GM13976 (cell line): ENCODE measurements at places on chromosomes 1 and 21.

- DNase-seq: peak; percentile 53
These were observed 5.8 kb downstream of the TTC13 start for GRCh38 chr1:230972855-230973271.

GRCh38 chr1:88074661-88075060 is 609.4 kb upstream of the PKN2 start:
- DNase-seq: no peak

- no peak for DNase-seq
These were observed 5.1 kb downstream of the CA14 start for GRCh38 chr1:150262388-150263320.

GRCh38 chr1:16145662-16146278 is 10.1 kb downstream of the EPHA2 start:
- DNase-seq: no peak

DNA sequence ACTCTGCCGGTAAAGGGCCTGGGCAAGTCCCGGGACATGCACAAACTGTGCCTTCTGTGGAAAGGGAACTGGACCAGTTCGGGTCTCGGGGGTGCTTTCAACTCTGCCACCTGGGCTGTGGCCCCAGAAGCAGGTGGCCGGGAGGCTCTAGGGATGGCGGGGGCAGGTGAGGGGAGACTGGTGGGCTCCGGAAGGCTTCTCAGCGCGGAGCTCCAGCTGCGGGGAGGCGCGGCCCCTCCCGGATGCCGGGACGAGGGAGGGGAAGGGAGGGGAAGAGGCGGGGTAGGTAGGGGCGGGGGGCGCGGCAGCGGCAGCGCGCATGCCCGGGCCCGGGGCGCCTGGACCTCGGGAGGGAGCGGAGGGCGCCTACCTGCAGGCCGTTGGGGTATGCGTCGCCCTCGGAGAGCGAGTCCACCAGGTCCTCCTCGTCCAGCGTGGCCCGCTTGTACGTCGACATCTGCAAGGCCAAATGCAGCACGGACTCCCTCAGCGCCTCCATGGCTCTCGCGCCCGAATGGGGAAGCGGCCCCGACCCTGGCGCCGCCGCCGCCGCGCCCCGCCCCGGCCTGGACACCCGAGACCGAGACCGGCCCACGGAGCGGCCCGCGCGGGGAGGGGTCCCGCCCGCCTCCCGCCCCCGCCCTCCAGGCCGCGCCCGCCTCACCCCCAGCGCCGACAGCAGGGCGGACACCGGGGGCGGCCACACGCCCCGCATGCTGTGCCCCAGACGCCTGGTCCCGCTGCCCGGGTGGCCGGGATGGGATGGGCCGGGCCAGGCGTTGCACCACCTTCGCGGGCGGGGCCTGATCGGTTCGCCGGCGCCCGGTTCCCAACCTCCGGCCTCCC is at the start of gene ECE1:
TSS of gene ECE1 (minus strand) at position 764 of the 846 bp plus-strand sequence. CDS start at position 715, 49 bp downstream.
- DNase-seq: peak; percentile 62

GRCh38 chr1:31523012-31523411 is 53.3 kb upstream of the TINAGL1 start:
- DNase-seq: no peak

DNA sequence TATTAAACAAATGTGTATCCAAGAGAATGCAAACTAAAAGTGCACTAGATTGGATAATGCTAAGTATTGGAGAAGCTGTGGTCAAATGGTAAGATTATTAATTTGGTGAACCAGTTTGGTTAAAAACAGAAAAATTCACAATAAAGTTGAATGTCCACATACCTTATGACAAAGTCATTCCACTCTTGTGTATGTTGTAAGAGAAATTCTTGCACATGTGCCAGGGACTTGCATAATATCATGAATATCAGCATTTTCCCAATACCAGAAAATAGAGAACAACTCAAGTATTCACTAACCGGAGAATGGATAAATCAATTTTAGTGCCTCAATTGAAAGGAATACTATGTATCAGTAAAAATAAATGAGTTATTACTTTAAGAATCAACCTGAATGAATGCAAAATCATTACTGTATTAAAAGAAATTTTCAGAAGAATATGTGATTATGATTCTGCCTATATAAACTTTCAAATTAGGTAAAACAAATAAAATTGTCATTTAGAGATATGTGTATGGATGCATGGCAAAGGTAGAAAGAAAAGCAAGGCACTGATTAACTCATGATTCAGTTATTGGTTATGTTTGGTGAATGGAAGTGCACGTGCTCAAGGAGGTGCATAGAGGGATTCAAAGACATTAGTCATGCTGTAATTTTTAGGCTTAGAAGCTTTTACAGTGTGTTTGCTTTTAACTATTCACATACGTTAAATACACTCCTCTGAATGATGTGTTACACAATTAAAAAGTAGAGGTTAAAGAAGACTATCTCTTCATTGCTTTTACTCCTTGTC is 217.4 kb upstream of the KCNK2 start:
- DNase-seq: no peak

DNA sequence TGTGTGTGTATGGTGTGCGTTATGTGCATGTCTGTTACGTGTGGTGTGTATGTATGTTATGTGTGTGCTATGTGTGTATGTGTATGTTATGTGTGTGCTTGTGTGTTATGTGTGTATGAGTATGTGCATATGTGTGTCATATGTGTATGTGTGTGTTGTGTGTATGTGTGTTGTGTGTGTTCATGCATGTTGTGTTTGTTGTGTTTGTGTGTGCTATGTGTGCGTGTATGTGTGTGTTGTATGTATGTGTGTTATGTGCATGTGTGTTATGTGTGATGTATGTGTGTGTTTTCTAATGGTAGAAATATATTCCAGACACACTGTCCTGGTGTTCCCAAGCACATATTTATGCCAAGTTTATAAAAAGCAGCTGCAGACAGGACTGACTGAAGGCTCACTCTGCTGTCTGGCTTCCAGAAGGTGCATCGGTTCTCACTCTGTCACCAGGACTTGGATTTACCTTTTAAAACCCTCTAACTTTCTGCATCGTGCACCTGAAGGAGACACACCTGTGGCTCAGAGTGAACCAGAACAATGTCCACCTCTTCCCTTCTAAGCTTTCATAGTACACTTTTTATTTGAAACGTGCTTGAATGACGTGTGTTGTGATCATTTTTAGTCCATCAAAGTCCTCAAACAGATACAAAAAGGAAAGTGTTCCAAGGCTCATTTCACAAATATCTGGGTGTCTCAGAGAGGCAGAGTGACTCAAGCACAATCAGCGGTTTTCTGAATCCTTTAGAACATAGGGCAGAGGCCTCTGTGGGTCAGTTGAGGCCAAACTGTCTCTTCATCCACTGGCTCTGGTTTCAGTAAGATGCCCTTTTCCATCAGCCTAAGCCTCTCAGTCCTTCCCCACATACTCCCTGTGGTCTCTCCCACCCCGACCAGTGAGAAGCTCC is 49.9 kb downstream of the TOMM20 start:
- DNase-seq: peak; percentile 43

GRCh38 chr1:55288245-55288644 is 73.1 kb upstream of the USP24 start:
- DNase-seq: peak; percentile 73

DNA sequence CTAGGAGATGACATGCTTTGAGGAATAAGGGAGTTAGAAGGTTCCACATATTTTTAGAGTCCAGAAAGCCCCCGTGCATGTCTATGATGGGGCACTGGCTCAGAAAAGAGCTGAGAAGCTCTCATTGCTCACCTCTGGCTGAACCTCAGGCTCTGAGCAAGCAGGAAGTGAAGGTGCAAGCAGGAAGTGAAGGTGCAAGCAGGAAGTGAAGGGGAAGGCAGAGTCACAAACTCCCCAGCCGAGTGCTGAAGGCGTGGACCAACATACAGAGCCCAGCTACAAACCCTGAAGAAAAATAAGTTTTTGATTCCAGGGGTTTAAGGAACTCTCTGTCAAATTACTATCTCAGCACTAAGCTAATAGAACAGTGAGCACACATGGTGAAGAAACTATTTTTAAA is 7.0 kb downstream of the KRTAP10-8 start:
- DNase-seq: no peak

DNA sequence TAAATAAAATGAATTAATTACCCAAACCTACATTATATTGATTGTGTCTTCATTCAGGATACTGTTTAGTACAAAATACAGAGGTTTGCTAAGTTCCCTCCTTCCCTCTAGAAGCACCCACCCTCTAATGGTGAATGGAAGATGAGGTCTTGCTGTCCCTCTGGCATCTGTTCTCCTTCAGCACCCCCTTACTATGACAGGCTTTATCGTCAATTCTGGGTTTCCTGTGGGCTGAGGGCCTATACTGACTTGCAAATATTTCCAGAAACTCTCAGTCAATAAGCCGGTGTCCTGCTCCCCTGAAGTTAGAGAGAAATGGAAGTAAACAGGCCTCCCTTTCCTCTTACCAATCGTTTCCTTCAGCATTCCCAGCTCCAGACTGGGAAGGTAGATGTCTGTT is 13.2 kb downstream of the LAX1 start:
- no peak for DNase-seq

- no peak for DNase-seq
These were observed 49.8 kb downstream of the COLGALT2 start for GRCh38 chr1:183987593-183988318.

- no peak for DNase-seq
These were observed 375.9 kb downstream of the PTBP2 start for GRCh38 chr1:97097404-97097925.

DNA sequence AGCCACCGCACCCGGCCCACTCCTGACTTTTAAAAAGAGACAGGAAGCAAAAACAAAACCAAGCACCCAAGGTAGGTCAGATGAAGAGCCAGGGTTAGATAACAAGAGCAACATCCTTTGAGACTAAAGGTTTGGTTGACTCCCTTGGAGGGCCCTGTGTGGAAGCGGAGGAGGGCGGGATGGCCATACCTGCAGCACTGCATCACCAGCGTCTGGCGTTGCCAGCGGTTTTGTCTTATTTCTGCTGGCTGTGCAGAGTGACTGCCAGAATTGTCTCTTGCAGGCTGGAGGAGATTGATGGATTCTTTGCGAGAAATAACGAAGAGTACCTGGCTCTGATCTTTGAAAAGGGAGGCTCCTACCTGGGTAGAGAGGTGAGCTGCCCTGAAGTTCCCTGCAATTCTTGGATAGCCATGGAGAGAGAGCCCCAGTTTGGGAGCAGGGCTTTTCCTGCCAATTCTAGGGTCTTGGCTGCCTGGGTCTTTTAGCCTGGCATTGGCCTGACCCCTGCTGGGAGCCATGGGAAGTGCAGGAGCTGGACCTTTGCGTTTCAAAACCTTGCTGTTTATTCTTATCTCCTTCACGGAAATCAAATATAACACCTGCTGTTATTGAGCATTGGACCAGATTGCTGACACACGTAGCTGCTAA is 24.0 kb downstream of the QSOX1 start:
- DNase-seq: peak; percentile 84

- no peak for DNase-seq
These were observed 5.5 kb upstream of the ZBED6 start for GRCh38 chr1:203789966-203790365.

GRCh38 chr1:76554283-76554682 is 313.0 kb upstream of the ST6GALNAC5 start:
- no peak for DNase-seq

DNA sequence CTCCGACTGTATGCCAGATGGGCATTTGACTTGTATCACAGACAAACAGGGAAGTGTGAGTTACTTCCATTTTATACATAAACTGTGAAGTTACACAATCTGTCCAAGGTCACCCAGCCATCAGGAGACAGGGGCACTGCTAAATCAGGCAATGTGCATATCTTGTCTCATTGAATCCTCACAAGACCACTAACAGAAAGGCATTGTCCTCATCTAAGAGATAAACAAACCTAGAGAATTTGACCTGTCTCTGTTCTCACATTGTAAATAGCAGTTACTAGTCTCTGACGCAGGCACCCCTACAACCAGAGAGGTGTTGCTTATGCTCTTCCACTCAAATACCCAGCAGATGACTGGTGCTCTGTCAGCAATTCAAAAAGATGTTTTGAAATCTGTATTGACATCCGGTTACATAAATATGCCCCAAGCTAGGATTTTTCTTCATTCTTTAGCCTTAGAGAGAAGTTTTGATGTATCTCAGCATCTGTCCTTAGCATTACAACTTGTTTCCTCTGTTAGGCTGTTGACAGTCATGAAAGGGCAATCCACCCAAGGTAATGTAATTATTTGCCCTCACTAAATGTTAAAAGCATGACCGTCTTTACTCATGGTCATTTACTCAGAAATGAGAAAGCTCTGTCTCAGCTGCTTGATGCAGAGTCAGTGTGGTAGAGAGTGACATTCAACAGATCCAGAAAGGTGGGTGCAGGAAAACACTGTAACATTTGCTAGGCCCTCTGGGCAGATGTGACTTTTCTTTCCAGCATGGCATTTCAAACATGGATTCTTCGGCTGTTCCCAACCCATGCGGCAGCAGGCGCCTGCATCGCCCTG is 51.9 kb upstream of the ZNF326 start:
- no peak for DNase-seq

GRCh38 chr1:244180256-244180655 is 129.2 kb downstream of the ZBTB18 start:
- DNase-seq: no peak

DNA sequence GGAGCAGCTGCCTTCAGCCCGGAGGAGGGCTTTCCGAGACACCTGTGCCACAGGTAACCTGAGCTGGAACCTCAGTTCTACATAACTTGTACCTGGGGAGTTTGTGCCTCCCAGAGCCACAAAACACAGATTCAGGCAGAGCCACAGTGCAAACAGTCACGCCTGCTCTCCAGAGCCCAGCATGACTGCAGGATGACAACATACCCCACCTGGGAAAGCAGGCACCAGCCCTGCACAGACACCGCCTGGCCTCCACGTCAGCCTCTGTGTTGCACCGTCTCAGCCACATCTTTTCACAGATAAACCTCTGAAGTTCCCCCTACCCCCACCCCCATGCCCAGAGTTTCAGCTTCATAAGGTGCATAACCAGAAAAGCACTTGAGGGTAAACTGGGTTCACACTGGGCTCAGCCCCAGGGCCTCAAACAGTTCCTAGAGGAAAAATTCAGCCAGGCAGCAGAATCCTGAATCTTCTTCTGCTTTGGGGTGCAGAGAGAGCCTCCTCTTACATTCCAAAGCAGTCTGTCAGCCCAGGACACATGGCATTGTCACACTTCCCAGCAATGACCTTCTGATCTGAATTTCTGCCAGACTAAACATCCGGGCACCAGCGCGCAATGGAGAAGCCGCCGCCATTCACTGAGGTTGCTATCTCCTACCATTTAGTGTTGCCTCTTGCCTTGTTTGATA is 229.5 kb downstream of the TOMM20 start:
- DNase-seq: no peak

DNA sequence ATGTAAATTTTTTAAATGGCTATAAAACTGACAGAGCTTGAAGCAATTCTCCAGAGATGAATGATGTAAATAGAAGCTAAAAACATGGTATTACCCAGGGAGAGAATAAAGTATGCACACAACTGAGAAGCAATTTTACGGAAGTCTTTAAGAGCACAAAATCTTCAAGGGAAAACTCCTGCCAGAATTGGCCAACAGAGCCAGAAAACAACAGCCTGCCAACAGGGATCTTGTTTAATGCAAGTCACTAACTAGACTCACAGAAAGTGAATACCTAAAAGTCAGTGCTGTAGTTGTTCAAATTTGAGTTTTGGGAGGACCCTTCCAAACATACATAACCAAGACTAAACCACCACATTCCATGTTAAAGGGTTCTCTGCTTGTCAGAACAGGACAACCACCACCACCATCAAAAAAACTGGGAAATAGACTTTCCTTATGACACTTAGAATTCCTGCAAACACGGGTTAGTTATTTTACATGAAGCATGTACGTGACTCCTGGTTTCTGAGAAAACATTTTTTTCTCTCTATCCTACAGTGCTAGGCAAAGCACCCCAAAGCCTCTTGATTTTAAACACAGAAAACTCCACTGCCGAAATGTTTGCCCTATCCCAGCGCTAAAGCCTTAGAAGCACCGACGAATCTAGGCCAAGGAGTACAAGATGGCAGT is 1.6 kb downstream of the EPS15 start:
- no peak for DNase-seq

GRCh38 chr21:28235169-28235895 is 757.3 kb downstream of the LTN1 start:
- DNase-seq: no peak
